H1 (cell line): ENCODE measurements at places on chromosomes 3 and 15.

- no peak for DNase-seq
Observed at GRCh38 chr15:94199725-94200124, 31.6 kb upstream of the MCTP2 start.

- DNase-seq: no peak
Observed at GRCh38 chr3:11323813-11324212, 51.6 kb downstream of the ATG7 start.

- DNase-seq: no peak
Observed at GRCh38 chr3:68819361-68819760, 113.0 kb downstream of the TAFA4 start.

GRCh38 chr15:89335298-89336041, 846 bp upstream of the POLG start:
- no peak for DNase-seq

GRCh38 chr3:129673897-129674797, 67.7 kb upstream of the PLXND1 start:
- DNase-seq: no peak

- no peak for DNase-seq
Observed at GRCh38 chr15:57227899-57228298, 148.4 kb upstream of the CGNL1 start.

- no peak for DNase-seq
Observed at GRCh38 chr15:77544162-77544561, 88.5 kb downstream of the LINGO1 start.

DNA sequence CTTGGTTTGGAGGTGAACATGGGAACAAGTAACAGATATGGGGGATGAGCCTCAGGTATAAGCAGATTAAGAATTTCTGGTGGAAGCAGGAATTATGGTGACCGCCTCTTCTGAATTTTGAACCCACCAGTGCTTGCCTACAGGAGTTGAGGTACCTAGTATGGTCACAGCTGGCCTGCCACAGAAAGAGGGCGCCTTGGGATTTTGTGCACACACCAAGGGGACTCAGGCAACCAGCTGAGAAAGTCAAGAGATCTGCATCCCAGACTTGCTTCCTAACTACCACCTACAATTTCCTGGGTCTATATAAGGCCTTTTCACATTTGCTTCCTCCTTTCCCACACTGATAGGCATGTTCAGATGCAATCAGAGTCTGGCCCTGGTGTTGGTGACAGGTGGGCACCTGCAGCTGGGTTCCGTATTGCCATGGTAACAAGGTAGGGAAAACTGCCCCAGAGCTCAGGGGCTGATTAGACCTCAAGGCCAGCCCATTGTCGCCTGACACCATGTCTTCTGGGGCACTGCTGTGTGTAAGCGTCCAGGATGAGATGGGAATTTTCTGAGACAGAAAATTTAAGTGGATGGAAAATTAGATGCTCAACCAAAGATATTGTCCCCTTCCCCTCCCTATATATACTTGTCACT, 75.9 kb upstream of the RASGRF1 start:
- no peak for DNase-seq

DNA sequence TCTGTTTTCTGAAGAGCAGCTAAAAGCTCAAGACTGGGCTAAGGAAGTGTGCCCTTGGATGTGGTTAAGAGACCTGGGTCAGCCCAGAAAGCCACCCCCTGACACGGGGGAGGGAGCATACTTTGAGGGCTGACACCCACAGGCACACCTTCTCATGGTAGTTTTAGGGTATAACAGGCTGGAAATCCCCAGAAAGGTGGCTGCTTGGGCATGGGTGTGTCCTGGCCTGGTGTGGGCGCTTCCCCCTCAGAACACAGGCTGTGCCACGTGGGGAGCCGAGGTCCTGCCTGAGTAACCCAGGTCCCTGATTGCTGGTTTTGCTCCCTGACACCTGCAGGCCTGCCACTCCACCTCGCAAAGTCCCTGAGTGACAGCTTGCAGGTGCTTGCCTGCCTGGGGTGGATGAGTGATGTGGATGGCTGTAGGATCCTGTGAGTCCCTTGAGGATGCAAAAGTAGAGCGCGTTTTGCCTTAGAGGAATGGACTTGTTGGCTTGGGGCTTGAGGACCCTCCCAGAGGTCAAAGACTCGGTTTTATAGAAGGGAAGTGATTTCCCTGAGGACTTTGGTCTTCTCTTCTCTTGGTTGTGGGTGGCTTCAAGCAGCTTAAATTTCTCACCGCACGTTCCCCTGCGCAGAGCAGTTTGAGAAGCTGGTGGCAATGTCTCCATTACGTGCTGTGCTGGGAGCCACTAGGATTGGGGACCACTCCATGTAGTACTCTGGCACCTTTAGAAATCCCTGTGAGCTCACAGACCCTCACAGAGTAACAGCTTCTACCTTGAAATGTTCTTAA, 94.4 kb downstream of the DNASE1L3 start:
- no peak for DNase-seq

DNA sequence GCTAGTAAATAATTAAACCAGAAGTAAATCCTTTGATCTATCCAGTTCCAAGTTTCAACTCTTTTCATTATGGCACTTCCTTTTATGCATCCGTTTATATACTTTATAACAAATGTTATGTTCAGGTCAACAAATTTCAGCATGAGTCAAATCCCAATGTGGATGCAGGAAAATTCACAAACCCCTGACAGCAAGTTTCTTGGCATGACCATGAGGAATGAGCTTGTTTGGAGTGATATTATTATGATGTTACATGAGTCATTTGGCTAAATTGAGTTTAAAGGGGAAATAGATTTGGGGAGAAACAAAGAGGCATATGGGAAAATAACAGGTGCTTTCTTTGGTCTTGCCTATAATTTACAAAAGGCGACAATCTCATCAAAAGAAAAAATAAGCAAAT, 32.1 kb upstream of the KCNMB2 start:
- DNase-seq: no peak

GRCh38 chr3:4356220-4356540, 53.0 kb downstream of the SETMAR start:
- no peak for DNase-seq

DNA sequence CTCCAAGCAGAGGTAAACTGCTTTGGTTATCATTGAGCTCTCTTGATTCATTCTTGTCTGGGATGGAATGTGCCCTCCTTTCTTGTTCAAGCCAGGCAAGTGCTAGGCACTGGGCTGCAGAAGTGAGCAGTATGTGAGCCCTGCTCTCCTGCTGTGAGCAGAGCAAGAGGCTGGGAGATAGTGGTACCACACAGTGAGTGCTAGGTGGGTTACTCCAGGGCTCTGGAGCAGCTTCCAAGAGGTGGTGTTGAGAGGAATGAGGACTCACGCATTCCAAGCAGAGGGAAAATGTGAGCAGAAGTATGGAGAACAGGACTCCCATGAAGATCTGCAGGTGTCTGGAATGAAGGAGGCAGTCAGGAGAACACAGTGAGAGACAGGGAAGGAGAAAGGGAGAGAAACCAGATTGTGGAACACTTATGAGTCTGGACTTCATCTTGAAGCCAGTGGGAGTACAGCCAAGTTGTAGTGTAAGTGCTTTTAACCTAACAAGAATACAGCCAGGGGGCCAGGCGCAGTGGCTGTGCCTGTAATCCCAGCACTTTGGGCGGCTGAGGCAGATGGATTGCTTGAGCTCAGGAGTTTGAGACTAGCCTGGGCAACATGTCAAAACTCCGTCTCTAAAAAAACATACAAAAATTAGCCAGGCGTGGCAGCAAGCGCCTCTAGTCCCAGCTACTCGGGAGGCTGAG, 199.9 kb upstream of the CTDSPL start:
- no peak for DNase-seq

- no peak for DNase-seq
Observed at GRCh38 chr3:51276046-51276445, 109.0 kb upstream of the MANF start.
